ENCODE measurements at places on chromosomes 7 and 10.

GRCh38 chr7:128939861-128940410 is 2.2 kb downstream of the IRF5 start:
- DNase-seq, result no peak

- peak; percentile 68 for DNase-seq
These were observed 56.3 kb downstream of the CACUL1 start for GRCh38 chr10:118698421-118698820.

GRCh38 chr7:12719141-12719919 is 31.9 kb downstream of the ARL4A start:
- DNase-seq, result no peak

GRCh38 chr10:29534590-29534989 is 100.2 kb downstream of the SVIL start:
- no peak for DNase-seq

DNA sequence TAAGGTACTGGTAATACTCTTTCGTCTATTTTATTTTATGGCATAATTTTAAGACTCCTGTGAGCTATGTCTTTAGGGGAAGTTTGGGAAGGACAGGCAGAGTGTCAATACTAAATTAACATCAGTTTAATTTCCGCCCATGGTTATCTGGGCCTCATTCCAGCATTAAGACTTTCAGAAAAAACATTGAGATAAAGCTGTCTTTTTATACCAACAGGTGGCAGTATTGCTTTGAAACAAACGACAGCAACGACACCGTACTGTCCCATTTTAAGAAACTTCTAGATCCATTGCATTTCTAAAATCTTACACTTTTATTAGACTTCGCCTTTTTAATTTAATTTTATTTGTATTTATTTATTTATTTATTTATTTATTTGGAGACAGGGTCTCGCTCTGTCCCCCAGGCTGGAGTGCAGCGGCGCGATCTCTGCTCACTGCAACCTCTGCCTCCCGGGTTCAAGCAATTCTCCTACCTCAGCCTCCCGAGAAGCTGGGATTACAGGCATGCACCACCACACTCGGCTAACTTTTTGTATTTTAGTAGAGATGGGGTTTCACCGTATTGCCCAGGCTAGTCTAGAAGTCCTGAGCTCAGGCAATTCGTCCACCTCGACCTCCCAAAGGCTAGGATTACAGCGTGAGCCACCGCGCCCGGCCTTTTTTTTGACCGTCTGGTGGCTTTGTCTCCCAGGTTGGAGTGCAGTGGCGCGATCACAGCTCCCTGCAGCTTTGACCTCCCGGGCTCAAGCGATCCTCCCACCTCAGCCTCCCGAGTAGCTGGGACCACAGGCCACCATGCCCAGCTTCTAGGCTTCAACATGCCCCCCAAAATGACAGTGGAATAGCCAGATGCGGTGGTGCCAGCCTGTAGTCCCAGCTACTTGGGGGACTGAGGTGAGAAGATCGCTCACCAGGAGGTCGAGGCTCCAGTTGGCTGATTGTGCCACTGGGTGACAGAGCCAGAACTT is 78.7 kb upstream of the C1GALT1 start:
- DNase-seq, result peak; percentile 78

DNA sequence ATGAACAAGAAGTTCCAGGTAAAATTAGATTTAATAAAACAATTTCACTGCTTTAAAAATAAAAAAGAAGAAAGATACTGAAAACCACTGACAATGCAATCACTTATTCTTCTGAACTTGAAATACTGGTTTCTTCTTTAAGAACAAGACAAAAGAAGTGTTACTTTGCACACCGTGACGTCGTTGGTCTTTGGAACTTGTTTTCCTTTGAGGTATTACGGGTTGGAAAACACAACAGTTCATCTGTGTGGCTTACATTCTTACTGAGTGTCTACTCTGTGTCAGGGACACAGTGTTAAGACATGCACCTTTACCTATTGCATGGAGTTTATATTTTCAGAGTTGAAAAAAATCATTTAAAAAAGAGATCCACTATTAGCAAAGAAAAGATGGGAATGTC is 41.3 kb upstream of the UCN3 start:
- no peak for DNase-seq

DNA sequence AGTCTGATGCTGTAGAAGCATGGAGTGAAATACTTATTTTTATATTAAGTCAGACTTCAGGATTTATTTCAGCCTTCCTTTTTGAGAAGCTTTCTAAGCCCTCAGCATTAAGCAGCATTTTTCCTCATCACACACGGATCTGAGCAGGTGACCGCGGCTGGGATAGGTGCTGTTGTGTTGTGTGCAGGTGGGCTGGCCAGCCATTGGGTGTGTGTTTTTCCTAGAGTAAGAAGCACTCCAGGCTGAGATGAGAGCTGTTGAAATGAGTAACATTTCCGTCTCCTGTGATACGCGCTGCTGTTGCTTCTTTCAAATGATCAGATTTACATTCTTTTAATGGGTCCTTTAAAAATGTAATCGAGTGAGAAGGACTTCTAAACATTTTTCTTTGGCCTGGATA is 63.9 kb downstream of the INSYN2A start:
- DNase-seq, result no peak

- DNase-seq, result no peak
These were observed 27.0 kb downstream of the C10orf120 start for GRCh38 chr10:122672655-122673054.

- DNase-seq, result no peak
These were observed 306.6 kb downstream of the WDR37 start for GRCh38 chr10:1362589-1363445.

- DNase-seq, result no peak
These were observed 114.0 kb downstream of the BMPER start for GRCh38 chr7:34019301-34019790.

GRCh38 chr7:5780801-5781496 is 514 bp downstream of the RNF216 start:
- peak; percentile 53 for DNase-seq

GRCh38 chr7:149873074-149873969 is at the start of gene ATP6V0E2:
Gene ATP6V0E2, plus strand, starts transcription at chr7:149873969. Its CDS starts 97 bp downstream, at chr7:149874066.
- DNase-seq, result peak; percentile 99

DNA sequence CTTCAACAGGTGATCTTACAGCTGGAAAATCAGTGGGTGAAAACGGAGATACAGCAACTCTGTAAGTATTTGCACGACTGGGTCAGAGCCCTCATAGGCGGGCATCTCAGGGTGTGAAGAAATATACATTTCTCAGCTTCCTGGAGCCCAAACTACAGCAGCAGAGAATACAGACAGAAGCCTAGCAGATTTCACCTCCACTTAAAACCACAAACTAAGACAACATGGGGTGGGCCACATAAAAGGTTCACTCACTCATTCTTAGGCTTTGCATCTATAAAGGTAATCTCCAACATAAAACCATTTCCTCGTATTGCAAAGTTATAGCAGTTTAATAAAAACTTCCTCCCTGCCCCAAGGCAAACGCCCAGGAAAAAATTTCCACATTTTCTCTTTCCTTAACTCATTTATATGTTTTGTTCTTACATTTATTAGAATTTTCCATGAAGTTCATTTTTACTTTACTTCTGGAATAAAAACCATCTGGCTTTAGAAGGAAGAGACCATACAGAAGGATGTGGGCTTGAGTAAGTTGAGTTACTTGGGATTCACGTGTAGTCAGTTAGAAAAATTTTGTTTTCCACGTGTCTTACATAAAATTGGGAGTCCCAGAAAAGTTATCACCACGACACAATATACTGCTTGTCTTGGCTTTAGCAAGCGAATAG is 327.1 kb downstream of the FRMD4A start:
- DNase-seq, result no peak

GRCh38 chr10:104342941-104343411 is 4.7 kb upstream of the ITPRIP start:
- no peak for DNase-seq

DNA sequence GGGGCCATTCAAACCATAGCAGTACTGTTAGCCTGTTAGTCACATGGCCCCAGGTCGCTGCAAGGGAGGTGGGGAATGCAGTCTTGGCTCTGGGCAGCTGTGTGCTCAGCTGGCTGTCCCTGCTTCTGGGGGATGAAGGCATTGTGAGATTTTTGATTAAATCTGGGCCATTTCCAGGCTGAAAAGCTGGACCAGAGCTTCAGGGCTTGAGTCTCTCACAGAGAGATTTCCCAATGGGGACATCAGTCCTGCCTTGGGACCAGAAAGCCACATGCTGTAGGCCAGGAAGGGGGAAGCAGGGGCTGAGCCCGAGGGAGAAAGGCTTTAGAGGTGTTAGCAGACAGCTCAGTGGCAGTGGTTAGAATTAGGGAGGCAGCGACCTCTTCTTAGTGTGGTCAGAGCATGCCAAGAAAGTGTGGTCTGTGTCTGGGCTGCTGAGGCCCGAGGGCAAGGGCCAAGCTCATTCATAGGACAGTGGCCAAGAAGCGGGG is 33.6 kb downstream of the PALD1 start:
- no peak for DNase-seq

DNA sequence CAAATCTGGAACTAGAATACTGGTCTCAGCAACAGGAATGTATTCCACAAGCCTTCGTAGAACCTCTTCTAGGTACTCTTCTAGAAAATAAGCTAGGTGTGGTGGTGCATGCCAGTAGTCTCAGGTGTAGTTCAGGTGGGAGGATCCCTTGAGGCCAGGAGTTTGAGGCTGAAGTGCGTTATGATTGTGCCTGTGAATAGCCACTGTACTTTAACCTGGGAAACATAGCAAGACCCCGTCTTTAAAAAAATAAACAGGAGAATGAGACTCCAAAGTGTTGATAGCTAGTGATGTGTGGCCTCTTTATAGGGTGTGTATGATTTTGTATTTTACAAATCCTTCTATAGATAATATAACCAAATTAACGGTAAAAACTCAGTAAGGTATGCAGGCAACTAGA is 1.5 kb upstream of the ZNF775 start:
- DNase-seq, result peak; percentile 78

- DNase-seq, result no peak
These were observed 60.2 kb downstream of the TASOR2 start for GRCh38 chr10:5744849-5745248.

DNA sequence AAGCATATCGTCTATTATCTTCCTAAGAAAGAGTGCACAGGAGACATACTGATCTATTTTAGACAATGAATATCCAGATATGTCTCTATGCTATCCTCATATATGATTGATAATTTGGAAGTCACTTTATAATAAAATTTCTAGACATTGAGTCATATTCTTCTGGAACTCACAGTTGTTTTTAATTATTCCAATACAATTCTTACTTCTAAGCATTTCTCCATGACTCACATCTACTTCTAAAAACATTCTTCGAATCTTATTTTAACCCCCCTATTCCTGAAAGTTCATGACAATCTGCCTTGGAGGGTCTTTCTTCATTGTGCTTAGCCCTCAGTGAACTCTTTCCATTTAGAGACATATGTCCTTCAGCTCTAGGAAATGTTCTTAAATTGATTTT is 368.1 kb downstream of the MDFIC start:
- no peak for DNase-seq

- no peak for DNase-seq
These were observed 7.4 kb downstream of the NOD1 start for GRCh38 chr7:30471205-30471604.

DNA sequence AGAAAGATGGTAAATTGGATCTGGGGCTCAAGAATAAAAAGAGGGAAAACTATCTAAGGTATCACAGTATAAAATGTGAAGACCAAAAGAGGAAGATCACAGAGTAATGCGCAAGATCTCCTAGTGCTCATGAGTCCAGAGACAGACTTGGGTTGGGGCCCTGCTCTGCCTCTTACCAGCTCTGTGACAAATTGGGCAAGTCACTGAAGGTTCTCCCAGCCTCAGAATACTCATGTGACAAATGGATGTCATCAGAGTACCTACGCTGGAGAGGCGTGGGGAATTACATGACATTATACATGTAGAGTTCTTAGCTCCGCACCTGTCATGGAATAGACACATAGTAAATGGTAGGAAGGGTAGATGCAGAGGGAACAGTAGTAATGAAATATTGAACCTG is 124.4 kb downstream of the DOCK4 start:
- DNase-seq, result no peak

DNA sequence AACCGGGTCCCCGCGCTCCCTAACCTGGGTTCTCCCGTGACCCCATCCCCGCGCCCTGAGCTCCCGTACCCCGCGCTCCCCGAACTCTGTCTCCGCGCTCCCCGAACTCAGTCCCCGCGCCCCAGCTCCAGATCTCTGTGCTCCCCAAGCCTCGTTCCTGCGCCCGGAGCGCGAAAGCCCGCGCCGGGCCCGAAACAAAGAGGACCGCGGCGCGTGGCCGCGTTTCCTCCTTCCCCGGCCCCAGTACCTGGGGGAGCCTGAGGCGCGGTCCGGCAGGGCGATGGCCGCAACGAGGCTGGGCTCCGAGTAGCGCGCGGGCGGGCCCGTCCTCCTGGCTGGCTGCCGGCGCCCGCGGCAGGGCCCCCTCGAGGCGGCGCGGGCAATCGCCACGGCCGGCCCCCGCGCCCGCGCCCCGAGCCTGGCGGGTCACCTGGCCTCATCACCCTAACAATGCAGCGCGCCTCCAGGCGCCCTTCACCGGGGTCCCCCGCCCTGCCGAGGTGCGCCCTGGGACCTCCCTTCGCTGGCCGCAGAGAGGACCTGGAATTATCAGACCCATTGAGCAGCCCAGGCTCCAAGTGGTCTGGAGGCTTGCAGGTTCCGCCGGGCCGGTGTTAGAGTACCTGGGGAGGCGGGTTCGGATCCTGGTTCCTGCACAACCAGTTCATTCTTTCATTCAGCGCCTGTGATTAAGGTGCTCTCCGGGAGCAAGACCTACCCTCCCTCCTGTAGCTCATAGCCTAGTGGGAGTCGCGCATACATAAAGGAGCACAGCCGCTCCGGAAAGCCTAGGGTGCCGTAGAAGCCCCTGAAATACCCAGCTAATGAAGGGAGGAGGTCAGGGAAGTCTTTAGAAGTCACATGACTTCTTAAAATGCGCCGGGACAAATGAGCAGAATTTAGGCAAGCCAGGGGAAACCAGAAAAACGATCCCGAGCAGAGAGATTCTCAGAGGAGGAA is at the start of gene TNS3:
TNS3 (minus strand) TSS at position 308 of the 960 bp plus-strand sequence. CDS start 142,475 bp downstream, outside the sequence.
- DNase-seq, result peak; percentile 64

GRCh38 chr10:94607111-94607510 is 61.5 kb downstream of the HELLS start:
- DNase-seq, result no peak

DNA sequence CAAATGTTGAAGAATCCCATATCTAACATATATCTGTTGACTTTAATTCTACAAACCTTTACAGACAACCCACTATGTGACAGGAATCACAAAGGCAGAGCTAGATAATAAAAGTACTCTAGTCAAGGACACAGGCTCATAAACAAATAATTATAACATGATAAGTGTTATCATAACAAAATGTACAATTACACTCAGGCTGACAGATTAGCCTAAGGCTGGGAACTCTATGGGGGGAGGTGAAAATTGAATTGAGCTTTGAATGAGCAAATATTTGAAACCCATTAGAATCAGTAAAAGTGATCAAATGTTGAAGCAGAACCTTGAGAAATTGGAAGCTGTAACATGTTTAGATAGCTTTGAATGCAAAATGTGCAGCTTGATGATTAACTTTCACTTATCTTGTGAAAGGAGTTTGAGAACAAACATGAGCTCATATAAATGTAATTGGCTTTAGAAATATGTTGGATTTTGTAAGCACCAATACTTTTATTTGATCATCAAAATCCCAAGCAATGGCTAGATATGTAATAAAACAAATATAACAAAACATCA is 970.2 kb downstream of the SORCS3 start:
- DNase-seq, result no peak

GRCh38 chr10:13658871-13659685 is 72.3 kb downstream of the PRPF18 start:
- DNase-seq, result no peak
